ENCODE measurements at places on chromosomes 16 and 17.

- DNase-seq: no peak
Measured at GRCh38 chr17:76917829-76918228, 49.6 kb downstream of the MGAT5B start.

- DNase-seq: no peak
Measured at GRCh38 chr17:41067281-41067680, 1.6 kb upstream of the KRTAP2-4 start.

DNA sequence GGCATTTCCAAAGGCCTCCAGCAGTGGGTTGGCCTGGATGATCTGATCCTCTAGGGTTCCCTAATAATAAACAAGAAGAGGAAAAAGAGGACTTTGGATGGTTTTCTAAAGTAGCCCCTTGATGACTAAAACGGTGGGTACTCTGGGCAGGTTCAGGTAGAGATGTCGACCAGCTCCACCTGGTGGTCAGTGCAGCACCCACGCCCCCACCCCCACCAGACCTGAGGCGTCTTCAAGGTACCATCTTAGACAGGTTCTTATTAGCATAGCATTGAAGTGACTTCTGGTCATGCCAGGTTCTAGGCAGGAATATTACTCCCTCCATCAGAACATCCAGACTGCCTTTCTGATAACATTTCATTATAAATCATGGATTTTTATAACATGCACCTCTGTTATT, 15.0 kb downstream of the MYH13 start:
- no peak for DNase-seq

GRCh38 chr16:67177743-67178699, 5.7 kb downstream of the MATCAP1 start:
- DNase-seq: no peak

- no peak for DNase-seq
Measured at GRCh38 chr17:65973237-65973636, 218.7 kb downstream of the CEP112 start.

DNA sequence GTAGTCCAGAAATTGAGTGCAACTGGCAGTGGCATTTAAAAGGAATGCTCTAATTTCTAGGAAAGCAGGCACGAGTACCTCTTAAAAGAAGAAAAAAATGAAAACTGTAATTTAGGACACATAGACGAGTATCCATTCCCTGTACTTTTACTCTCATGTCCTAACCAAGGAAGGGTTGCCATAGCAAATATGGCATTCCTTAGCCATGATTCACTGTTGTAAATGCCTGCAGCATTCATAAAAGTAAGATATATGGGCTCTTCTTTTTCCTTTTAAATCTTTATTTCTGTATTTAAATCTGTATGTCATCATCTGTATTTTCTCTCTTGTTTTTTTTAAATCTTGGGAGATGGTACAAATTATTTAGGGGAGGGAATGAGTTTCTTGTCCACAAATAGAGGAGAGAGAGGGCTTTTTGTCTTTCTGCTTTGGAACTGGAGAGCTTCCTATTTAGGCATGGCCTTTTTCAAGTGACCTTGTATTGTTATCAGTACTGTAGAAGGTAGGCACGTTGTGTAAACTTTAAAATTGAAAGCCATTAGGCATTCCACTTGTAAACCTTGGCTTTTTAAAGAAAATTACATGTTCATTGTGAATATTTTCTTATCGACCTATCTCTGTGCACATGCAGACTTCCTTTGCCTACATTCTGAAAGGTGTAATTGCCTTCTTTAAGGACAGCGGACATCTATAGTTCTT, 50.0 kb downstream of the TENT4B start:
- DNase-seq: no peak

DNA sequence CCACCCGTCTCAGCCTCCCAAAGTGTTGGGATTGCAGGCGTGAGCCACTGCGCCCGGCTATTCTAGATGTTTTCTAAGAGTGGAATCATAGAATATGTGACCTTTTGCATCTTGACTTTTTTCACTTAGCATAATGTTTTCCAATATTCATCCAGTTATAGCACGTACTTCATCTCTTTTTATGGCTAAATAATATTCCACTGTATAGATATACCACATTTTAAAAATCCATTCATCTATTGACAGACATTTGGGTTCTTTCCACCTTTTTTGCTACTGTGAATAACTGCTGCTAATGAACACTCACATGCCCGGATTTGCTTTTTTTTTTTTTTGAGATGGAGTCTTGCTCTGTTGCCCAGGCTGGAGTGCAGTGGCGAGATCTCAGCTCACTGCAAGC, 3.2 kb upstream of the EIF5A start:
- no peak for DNase-seq

DNA sequence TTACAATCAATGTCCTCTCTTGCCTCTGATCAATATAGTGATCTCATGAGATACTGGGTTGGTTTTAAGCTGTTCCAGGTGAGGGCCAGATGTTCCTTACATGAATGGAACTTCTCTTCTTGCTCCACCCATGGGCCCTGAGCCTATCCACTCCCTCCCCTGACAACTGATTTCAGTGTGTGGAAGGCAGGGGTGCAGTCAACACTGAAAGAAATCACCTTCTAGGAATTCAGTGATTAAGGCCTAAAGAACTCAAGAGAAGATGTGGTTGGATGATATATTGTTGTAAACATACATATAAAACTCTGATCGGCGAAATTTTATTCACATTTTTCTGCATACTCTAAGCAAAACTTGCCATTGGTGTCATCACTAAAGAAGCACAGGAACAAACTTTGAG, 6.7 kb upstream of the GOSR2 start:
- DNase-seq: no peak

GRCh38 chr17:82799591-82799990, 40.2 kb downstream of the ZNF750 start:
- DNase-seq: no peak

- DNase-seq: no peak
Measured at GRCh38 chr17:72631949-72632684, 460.4 kb downstream of the SLC39A11 start.

- no peak for DNase-seq
Measured at GRCh38 chr17:50308666-50309065, 34.4 kb downstream of the TMEM92 start.

- no peak for DNase-seq
Measured at GRCh38 chr17:82938486-82938872, 98.7 kb upstream of the ZNF750 start.

- no peak for DNase-seq
Measured at GRCh38 chr17:63476854-63477479, at the start of gene ACE. ACE (plus strand) TSS chr17:63477061; CDS start chr17:63477095, 34 bp downstream.

- no peak for DNase-seq
Measured at GRCh38 chr16:4572715-4573114, 16.6 kb downstream of the C16orf96 start.

GRCh38 chr16:6407596-6407995, 925.0 kb upstream of the RBFOX1 start:
- no peak for DNase-seq

DNA sequence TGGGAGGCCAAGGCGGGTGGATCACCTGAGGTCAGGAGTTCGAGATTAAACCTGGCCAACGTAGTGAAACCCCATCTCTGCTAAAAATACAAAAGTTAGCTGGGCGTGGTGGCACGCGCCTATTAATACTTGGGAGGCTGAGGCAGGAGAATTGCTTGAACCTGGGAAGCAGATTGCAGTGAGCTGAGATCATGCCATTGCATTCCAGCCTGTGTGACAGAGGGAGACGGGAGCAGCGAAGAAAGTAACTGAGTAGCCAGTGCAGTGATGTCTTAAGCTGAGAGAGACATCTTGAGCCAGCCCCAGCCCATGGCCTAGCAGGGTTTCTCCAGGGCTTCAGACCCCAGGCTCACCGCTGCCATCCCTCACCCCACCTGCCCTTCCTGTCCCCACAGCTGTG, 9.8 kb upstream of the SMIM5 start:
- no peak for DNase-seq

DNA sequence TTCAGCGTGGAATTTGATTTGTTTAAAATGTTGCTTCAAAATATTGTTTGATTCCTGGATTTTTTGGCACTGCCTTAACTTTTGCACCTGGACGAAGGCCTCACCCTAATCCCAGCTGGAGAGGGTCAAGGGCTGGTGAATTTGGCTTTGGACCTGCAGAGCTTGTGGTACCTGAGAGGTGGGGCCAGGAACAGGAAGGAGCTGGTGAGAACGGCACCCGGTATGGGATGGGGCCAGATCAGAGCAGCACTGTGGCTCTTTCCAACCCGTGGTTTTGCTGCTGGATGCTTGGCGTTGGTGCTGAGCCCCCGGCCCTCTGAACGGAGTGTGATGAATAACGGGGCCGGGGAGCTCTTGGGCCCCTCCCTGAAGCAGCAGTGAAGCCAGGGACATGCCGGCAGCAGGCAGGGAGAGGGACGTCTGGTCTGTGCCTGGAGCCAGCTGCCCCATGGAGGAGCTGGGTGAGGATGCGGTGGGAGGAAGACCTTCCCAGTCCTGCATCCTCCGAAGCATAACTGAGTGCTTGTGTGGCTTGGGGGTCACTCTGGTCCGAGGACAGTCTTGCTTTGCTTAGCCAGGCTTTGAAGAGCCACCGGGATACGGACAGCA, 275.4 kb downstream of the SEC14L1 start:
- no peak for DNase-seq

- no peak for DNase-seq
Measured at GRCh38 chr17:16422416-16422815, 7.0 kb downstream of the TRPV2 start.

DNA sequence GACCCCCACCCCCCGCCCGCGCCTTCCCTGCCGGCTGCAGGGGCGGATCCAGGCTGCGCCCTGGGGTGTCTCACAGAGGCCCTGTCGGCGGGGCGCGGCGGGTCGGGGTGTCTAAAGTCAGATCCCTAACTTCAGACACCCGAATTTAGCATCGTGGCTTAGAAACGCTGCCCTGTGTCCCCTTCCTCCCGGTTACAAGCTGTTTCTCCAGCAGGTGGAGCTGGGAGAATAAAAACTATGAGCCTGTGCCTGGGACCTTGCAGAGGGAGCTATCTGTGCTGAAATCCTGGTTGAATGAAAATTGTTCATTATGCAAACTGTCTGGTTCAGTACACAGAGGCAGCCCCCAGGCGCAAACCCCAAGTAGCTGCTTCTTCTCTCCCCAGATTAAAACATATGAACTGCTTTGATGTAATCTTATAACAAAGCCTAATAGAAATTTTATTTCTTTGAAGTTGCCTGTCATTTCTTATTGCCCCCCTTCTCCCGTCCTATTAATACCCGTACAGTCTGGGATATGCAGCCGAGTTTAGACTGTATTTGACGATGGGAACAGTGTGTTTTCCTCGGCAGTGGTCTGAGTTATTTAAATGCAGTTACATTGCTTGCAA, 79.0 kb downstream of the RPA1 start:
- no peak for DNase-seq

DNA sequence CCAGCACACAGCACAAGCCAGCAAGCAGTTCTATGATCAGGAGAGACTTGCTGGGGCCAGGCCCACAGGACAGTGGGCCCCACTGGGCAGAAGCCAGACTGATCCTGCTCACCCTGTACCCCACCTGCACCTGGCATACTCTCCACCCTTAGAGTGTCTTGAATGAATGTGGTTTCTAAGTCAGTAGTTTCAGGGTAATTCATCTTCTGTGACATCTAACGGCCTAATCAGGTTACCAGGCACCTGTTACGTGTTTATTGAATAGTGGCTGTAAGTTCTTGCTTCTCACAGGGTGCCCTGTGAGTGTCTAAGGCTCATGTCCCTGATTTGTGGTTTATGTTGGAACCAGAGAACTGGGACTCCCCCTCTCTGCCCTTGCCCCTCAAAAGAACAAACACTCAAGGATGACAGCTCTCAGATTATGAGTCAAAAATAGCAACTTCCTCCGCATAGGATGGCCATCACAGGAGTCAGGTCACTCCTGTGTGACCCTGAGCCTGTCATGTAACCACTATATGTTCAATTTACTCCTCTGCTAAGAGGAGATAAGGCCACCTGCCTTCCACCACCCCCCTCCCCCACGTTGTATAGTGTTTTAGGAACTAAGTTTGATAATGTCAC, 7.0 kb upstream of the OR2C1 start:
- no peak for DNase-seq

- no peak for DNase-seq
Measured at GRCh38 chr17:15267996-15268395, 2.9 kb upstream of the PMP22 start.

DNA sequence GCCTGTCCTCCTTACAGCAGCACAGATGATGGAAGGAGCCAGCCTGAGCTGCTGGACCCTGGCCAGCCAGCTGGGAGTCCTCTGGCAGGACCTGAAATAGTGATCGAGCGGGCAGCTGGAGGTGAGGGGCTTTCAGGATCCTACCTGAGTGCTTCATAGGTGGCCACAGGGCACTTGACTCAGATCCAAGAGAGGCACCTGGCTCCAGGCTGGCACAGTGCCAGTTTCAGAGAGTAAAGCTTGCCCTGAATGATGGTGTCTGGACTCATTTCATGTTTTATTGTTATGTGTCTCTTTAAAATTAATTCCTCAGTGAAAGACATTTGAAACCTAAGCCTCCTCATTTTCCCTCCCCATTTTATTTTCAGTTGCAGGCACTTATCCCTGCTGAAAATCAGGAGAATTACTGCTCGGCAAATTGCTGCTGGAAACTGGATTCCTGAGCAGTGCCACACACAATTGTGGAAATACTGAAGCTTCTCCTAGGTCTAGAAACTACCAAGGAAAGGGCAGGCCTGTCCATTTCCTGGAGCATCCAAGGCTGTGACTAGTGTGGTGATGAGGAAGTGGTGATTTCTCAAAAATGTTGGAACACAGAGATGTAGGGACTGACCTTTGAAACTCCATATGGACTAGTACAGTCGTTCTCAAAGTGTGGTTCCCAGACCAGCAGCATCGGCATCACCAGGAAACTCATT, 16.1 kb upstream of the ADAMTS18 start:
- no peak for DNase-seq

- no peak for DNase-seq
Measured at GRCh38 chr17:57102122-57102521, 17.1 kb downstream of the AKAP1 start.

DNA sequence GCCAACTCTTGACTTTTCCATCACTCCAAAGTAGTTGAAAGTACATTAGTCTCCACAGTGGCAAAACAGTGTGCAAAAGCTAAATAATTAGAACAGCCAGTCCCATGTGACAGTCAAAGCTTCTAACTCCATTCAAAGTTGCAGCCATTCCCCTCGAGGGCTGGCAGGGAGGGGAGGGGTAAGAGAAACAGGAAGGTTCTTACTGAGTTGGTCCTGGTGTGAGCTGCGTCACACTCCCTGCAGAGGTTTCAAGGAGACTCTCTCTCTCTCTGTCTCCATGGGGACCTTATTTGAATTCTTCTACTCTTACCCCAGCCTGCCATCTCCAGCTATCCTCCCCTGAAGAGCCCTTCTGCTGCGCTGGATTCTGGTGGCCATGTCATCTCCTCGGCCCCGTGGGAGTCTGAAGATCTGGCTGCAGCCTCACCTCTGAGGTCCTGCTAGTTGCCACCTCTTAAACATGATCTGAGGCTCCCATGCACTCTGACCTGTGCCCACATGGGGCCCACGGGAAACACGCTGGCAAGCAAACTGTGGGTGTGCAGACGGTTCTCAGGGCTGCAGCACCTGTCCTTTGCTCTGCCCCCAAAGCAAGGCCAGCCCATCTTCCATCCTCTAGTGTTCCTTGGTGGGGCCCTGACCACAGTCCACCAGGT, 23.3 kb upstream of the STH start:
- no peak for DNase-seq

GRCh38 chr17:38867968-38868816, 1.7 kb upstream of the LASP1 start:
- peak; percentile 42 for DNase-seq

- DNase-seq: no peak
Measured at GRCh38 chr17:61411261-61412142, 11.9 kb downstream of the TBX2 start.

- no peak for DNase-seq
Measured at GRCh38 chr16:29256501-29256981, 150.0 kb downstream of the NPIPB11 start.

All from omental fat pad (tissue), 4 donors.